Suppressor macrophage treated with lipopolysaccharide for 1 hour (primary cell): ENCODE measurements at places on chromosomes 2 and 18.

GRCh38 chr2:152505495-152505906 lies 170.5 kb downstream of the FMNL2 start:
- peak; percentile 95 for DNase-seq

GRCh38 chr2:157480182-157480961 lies 36.5 kb upstream of the CYTIP start:
- peak; percentile 67 for DNase-seq

DNA sequence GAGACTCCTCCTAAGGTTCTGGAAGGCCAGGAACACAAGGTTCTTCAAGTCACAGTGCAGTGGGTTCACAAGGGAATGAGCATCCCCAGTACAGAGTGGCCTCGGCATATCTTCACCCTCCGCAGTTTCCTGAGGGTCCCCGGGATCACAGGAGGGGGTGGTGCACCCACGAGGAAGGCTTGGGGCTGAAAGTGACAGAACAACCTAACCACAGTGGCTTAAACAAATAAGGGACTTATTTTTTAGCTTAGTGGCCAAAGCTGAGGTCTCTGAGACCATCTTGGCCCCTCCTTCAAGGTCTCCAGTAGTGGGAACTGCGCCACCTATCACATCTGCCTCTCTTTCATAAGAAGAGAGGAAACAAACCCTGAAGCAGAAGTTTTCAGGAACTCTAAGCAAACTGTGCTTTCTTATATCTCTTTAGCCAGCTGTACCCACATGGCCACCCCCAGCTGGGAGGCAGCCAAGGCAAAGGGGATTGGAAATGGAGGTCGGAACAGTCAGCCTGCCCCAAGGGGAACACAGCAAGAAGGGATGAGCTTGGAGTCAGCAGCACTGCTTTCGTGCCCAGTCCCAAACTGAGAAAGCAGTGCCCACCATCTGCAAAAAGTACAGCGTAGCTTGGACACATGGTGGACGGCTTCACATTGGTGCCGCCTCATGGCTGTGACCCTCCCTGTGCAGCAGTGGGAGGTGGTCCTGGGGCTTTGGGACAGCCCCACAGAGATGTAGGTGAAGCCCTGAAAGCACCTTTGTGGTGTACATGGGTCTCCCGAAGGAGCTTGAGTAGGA lies 260.0 kb upstream of the ID2 start:
- DNase-seq = no peak

GRCh38 chr2:98778741-98779483 lies 48.0 kb upstream of the MGAT4A start:
- no peak for DNase-seq

DNA sequence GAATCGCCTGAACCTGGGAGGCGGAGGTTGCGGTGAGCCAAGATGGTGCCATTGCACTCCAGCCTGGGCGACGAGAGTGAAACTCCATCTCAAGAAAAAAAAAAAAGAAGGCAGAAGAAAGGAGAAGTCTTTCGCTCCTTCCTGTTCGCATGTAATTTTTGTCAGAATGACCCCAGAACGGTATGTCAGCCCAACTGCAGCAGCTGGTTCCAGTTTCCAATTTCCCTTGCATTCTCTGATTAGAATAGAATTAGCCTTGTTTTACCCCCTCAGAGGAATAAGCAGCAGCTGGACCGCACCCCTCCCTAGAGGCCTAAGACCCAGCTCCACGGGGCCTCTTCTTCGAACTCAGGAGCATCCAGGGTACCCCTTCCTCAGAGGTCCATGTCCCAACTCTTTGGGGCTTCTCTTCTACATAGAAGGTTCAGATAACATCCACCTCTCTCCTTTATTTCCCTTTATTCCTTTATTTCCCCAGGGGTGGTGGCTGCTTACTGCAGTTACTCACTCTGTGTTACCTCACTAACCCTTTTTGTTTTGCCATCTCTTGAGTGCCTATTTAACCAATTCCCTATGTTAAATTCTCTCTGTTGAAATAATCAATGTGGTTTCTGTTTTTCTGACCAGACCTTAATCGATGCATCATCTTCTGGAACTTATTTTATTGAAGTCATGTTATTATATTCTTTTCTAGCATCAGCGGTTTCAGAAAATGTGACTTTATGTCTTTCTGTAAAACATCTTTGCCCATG lies 7.2 kb upstream of the PUM2 start:
- peak; percentile 77 for DNase-seq

GRCh38 chr2:151904807-151905206 lies 76.6 kb upstream of the ARL5A start:
- peak; percentile 68 for DNase-seq

GRCh38 chr2:147368306-147368705 lies 476.5 kb upstream of the ACVR2A start:
- DNase-seq = no peak

- no peak for DNase-seq
Observed at GRCh38 chr2:121791801-121792221, 36.4 kb downstream of the TSN start.
